ENCODE measurements at places on chromosomes 4 and X.

- DNase-seq = no peak
Observed at GRCh38 chrX:137684591-137684990, 118.7 kb downstream of the ZIC3 start.

DNA sequence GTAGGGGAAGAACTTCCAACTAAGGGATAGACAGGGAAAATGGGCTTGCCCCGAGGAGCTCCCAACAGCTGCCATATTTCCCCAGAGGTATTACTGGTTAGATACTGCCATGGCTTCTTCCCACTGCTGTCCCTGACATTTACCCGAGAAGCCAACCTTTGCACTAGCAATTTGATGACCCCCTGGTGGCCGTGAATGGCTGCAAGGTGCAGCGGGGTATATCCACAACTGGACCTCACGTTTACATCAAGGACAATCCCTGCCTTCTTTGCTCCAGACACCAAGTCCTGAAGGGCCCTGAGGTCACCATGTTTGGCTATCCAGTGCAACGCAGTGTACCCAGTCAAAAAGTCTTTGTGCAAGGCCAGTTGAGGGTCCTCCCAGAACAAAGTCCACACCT is 2.3 kb downstream of the SOWAHB start:
- DNase-seq = no peak

- no peak for DNase-seq
Observed at GRCh38 chr4:2795893-2796848, 3.3 kb downstream of the SH3BP2 start.

DNA sequence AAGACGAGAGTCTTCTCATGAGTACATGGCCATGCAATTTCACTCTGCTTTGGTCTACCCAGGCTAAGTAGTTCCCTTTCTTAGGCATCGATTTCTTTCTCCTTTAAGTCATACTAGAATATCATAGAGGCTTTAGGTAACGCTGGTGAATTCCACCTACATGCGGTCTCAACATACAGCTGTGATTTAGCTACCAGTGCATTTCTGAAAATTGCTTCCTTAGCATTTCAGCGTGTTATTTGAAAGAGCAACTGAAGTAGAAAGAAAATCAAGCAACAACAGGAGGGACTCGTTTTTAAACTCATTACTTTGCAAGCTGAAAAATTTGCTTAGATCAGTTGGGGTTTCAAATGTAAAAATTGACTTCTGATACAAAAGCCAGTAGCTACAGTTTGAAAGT is 48.1 kb upstream of the RASGEF1B start:
- no peak for DNase-seq

- DNase-seq = no peak
Observed at GRCh38 chr4:56630876-56631666, 50.0 kb downstream of the HOPX start.

DNA sequence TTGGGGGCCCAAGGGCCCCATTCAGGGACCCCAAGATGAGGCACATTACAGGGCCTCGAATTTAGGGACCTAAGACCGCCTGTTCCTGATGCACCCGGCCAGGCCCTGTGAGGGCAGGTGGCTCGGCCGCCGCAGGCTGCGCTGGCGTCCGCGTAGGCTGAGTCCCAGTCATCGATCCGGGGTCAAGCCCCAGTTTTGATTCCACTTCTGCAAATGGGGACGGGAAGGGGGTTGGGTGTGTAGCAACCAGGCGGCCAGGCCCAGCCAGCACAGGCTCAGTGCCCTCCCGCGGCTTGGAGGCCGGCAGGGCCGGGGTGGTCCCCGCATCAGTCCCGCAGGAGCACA is 327 bp downstream of the PNPLA4 start:
- no peak for DNase-seq

GRCh38 chrX:68461576-68461975 is 28.3 kb upstream of the OPHN1 start:
- no peak for DNase-seq

DNA sequence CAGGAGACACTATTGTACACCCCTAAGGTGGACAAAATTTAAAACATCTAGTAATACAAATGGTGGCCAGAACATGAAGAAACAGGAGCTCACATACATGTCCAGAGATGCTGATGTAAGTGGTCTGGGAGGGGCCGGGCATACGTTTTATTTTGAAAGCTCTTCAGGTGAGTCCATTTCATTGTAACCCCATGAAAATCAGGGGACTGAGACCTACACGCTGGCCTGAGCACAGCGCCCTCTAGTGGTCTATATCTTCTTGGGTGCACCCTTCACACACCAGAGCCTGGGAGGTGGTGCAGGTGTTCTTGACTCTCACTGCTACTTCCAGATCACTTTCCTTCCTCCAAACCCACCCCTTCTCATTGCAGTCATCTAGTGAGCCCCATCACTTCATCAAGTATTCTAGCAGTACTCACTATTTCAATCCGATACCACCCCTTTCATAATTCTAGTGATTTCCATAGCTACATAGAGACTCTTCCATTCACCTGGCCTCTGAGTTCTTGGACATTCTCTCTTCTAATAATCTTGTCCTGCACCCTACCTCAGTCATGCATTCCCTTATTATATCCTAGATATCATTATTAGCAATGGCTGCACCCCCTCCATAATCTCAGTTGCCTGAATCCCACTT is 4.3 kb upstream of the TLR6 start:
- peak; percentile 29 for DNase-seq

DNA sequence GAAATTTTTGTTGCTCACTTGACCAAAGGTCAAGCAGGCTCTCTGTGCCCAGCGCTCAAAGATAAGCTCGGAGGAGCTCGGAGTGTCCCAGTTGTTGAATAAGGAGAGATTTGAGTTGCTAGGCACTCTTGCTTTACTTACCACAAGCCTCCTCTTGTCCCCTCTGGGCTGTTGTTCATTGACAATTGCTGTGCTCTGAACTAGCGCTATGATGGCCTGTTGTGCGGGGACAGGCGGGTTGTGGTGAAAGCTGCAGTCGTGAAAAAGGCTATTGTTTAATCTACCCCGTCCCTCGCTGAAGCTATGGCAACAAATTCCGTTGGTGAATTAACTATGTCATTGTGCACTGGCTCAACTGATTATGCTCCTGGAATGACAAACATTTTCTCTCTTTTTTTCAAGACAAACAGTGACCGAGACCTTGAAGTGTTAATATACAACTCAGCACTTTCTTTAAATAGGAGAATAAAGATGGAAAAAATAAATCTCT is 21.0 kb upstream of the POLA1 start:
- DNase-seq = no peak

DNA sequence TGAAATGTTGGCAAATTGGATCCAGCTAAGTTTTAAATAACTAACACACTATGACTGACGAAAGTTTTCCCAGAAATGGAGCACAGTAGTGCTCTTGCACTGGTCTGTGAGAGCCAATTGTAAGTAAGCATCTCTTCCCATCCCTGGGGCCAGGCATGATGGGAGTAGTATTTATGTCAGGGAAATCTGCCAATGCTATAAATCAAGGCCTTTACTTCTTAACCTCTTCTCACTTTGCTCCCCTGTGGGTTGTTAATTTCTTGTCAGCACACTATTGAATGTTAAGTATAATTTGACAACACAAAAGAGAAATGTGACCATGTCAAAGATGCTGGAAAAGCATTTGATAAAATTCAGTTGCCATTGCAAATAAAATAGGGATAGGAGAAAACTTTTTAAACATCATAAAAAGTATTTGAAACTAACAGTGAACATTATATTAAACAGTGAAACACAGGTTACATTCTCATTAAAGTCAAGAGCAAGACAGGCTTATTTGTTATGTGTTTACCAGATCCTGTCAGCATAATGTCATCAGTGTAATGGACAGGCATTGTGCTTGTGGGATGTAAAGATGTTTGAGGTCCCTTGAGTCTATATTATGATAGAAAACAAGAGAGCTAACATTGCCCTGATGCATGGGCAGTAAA is 5.0 kb downstream of the F8A1 start:
- no peak for DNase-seq

DNA sequence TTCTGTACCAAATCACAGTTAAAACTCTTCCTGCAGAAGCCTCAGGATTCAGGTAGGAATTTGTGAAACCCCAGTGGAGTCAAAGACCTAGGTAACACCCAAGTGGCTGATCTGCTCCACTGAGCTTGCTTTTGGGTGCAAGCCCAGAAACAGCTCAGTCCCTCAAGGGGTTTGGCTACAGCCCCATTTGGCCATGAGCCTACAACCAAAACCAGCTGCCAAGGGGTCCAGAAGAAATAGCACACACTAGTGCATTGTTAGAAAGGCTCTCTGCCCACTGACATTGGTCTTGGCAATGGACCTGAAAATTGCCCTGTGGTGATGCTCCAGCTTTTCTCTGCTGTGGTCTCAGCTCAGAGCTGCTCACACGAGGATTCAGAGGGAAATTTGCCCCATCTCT is 577.4 kb upstream of the INTU start:
- DNase-seq = no peak

- DNase-seq = peak; percentile 3
Observed at GRCh38 chr4:110198049-110198434, 373 bp downstream of the ELOVL6 start.

DNA sequence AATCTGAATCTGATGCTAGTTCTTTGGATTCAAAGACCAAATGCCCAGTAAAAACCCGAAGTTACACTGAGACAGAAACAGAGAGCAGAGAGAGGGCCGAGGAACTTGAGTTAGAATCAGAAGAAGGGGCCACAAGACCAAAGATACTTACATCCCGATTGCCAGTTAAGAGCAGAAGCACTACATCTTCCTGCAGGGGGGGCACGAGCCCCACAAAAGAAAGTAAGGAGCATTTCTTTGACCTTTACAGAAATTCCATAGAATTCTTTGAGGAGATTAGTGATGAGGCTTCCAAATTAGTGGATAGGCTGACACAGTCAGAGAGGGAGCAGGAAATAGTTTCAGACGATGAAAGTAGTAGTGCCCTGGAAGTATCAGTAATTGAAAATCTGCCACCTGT is 309.3 kb downstream of the ANK2 start:
- DNase-seq = no peak

Measured in NCI-H510A (cell line).